SW480 (cell line): ENCODE measurements at places on chromosomes 7 and 10.
A peak's percentile ranks its signal among the peaks of the same experiment; 100 is the strongest.

- DNase-seq = peak; percentile 85
Measured at GRCh38 chr7:69739190-69739589, 140.9 kb downstream of the AUTS2 start.

GRCh38 chr10:127338399-127339110 lies 142.2 kb upstream of the INSYN2A start:
- no peak for DNase-seq

- peak; percentile 40 for DNase-seq
Measured at GRCh38 chr10:24207781-24208611, 942 bp upstream of the KIAA1217 start.

- no peak for DNase-seq
Measured at GRCh38 chr7:134823400-134823799, 44.0 kb downstream of the CALD1 start.

GRCh38 chr10:102408728-102409603 lies 9.6 kb downstream of the PSD start:
- DNase-seq = peak; percentile 25

GRCh38 chr7:138350701-138351357 lies 109.2 kb upstream of the TRIM24 start:
- DNase-seq = no peak

DNA sequence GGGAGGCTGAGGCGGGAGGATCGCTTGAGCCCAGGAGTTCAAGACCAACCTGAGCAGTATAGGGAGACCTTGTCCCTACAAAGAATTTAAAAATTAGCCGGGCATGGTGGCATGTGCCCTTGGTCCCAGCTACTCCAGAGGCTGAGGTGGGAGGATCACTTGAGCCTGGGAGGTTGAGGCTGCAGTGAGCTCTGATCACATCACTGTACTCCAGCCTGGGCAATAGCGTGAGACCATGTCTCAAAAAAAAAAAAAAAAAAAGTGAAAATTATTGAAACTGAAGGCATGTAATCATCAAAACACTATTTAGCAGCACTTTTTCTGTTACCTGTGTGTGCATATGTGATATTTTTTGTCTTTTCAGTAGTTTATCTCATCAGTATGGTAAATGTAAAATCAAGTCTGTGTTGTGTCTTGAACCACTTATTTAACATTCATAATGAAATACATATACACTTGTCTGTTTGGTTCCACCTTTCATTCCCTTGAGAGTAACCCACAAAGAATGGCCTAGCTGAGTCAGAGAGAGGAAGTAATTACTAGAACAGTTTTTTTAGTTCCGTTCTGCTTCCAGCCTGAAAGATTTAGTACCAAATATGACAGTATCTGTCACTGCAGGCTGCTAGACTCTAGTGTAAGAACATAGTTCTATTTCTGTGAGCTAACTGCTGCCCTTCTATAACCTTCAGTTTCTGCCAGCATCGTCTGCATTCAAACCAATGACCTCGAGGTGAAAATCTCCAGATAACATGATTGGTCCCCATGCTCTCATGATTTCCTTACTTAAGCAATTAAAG lies 68.6 kb downstream of the MMRN2 start:
- DNase-seq = peak; percentile 31

GRCh38 chr10:128069351-128070051 lies 56.7 kb downstream of the MKI67 start:
- peak; percentile 74 for DNase-seq

GRCh38 chr10:22679608-22680007 lies 34.8 kb downstream of the PIP4K2A start:
- DNase-seq = no peak

GRCh38 chr10:110323503-110323902 lies 18.8 kb upstream of the SMNDC1 start:
- DNase-seq = no peak

GRCh38 chr7:106139265-106140251 lies 27.4 kb upstream of the SYPL1 start:
- no peak for DNase-seq

DNA sequence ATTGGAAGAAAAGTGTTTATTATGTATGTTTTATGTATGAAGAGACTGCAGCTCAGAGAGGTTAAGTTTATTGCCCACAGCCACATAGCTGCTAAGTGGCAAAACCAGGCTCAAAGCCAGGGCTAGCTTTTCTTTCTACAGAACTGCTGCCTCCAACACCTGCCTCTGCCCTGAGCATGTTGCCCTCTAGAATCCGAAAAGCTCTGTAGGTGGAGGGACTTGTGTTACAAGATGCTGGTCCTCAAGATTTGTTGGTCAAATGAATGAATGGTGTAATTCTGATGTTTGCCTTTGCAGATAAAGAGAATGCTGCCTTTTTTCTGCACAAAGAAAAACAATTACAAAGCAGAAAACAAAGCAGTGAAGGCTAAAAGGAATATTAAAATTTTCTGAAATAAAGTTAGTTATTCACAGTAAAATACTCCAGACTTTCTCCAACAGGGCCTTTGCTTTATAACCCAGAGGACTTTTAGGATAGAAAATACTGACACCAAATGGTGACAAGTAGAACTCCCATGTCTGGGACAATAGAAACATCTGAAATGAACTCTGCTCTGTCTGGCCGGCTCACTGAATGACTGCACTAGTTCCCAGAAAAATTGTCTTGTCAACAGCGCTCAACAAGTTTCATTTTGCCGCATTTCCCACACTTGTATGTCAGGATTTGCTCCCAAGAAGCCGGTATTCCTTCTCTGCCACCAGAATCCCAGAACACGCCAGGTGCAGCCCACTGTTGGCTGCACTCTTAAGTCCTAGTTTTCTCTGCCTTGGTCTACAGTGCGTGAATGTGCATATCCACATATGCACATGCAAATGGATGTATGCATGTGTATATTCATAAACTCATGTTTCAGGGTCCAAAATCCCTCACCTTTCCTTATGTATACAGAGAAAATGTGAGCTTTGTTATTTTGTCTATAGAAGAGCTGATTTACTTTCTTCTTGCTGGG lies 11.0 kb upstream of the DNTT start:
- peak; percentile 70 for DNase-seq
